ENCODE measurements at places on chromosomes 5 and 9.

DNA sequence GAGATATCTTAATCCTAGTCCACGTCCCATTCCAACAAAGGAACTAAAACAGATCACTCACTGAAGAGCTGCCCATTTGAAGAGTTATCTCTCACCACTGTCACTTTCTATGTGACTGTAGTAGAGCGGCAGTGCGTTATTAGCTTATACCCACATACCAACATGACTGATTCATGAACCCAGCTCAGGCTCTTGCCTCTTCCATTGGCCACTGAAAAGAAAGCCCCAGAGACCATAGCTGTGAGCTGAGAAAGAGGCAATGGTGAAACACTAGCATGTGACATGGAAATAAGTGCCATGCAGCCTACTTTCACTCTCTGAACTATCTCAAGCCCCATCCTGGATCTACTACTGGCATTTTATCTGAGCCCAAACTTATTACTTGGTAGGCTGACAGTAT, 151.7 kb upstream of the MOCS2 start:
- DNase-seq, result no peak

- no peak for DNase-seq
Observed at GRCh38 chr5:6676702-6677101, 36.5 kb upstream of the TENT4A start.

DNA sequence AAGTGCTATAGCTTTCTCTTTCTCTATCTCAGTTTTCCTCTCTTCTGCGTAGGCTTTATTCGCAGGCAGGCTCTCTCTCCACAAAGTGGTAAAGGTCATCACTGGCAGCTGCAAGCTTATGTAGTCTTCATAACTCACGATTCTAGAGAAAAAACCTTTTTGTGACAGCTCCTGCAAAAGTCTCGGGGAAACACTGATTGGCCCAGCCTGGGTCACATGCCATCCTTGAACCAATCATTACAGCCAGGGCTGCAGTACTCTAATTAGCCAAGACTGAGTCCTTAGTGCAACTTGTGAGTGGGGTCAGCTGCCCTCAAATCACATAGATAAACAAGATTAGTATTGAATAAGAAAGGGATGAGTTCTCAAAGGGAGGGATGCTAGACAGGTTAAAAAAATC, 18.3 kb upstream of the FRMPD1 start:
- DNase-seq, result no peak

GRCh38 chr9:81833563-81834345, 94.5 kb upstream of the SPATA31D4 start:
- DNase-seq, result no peak

DNA sequence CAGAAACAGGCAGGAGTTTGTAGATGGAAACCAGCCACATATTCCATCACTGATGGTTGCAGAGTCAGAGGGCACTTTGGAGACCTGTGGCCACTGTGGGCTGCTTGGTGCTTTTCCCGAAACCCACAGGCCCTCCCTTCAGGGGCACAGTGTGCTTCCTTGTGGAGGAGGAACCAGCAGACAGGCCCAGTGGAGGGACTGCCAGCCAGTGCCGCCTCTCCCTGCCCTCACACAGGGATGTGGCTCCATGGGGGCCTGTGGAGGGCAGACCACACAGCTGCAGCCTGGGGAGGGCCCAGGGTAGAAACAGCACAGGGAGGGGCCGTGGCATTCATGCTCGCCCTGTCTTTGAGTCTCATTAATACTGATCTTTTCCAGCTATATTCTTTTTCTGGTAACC, 35.2 kb downstream of the CEP72 start:
- no peak for DNase-seq

DNA sequence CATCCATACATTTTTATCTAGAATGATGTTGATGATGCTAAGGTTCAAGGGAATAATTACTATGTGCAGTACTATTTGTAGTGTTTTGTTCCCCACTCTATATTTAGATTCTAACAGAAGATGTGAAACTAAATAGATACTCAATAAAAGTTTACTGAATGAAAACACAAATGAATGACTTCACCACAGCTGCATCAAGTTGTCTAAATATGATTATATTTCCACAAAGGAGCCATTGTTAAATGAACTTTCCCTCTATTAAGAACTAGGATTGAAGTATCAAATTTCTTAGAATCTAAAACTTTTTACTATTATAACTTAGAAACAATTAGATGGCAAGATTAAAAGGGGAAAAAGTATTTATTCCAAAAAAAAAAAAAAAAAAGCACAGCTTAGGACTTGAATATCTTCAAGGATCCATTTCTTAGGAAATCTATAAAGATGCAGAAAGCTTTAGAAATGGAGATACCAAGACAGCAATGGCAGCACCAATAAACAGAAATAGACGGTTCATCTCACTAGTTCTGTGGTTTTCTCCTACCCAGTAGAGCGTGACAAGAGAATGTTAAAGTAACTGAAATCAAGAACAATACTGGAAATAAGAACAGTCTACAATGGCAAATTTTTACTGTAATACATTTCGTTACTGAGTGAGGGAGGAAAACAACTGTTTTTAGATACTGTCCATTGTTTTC, 347.6 kb downstream of the EBF1 start:
- DNase-seq, result no peak

- no peak for DNase-seq
Observed at GRCh38 chr9:95499046-95499676, 17.6 kb downstream of the PTCH1 start.

DNA sequence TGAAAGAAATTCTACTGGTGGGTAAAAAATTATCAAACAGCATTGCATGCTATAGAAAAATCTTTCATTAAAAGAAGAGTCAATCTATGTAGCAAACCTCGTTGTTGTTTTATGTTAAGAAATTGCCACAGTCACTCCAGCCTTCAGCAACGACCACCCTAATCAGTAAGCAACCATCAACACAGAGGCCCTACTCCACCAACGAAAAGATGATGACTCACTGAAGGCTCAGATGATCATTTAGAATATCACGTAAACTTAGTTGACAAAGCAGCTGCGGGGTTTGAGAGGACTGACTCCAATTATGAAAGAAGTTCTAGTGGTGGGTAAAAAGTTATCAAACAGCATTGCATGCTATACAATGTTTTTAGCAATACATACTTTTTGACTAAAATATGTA, 242.6 kb downstream of the DRD1 start:
- DNase-seq, result no peak

DNA sequence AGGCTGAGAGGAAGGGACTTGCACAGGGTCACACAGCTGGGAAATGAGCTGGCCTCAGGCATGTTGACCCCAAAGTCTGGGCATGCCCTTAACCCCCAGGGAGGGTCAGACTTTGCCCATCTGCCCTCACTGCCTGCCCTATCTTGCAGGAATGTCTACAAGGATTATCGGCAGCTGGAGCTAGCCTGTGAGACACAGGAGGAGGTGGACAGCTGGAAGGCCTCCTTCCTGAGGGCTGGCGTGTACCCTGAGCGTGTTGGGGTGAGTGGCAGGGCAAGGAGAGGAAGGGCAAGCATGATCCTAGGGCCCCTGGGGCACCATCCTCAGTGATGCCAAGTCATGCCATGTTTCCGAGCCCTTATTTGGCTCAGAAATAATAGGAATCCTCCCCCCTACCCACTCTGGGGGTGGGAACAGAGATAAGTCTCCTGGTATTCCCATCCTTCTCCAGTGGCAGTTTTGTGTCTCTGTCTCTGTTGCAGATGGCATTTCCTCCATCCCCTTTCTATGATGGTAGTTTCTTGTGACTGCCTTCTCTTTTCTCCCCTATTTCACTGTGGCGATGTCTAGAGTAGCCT, 28.5 kb downstream of the GOLGA2 start:
- no peak for DNase-seq

DNA sequence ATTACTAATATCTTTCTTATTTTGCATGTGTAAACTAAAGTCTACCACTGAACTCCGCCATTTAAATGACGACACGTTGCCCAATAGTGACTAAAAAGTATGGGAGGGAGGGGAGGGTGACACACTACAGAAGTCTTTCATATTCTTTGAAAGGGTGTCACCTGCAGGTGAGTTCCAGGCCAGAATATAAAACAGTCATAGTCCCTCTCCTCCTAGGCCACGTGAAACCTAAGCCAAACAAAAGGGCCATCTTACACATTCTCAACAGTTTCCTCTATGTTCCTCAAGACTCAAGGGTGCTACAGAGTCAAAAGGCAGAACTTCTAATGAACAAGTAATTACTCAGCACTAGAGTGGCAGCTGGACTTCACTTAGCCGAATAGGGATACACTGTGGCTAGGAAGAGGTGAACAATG, 6.4 kb downstream of the CEMIP2 start:
- no peak for DNase-seq

- DNase-seq, result no peak
Observed at GRCh38 chr9:131099102-131099606, 2.8 kb downstream of the AIF1L start.

GRCh38 chr9:3329361-3329760, 196.4 kb downstream of the RFX3 start:
- no peak for DNase-seq

- DNase-seq, result no peak
Observed at GRCh38 chr5:45684118-45684517, 12.1 kb downstream of the HCN1 start.

- DNase-seq, result no peak
Observed at GRCh38 chr9:128182893-128183588, 8.3 kb downstream of the CIZ1 start.

GRCh38 chr9:12812710-12813109, 37.9 kb downstream of the LURAP1L start:
- DNase-seq, result no peak
